CD4-positive, alpha-beta T cell treated with Interleukin-15 for 4 hours (primary cell): ENCODE measurements at places on chromosomes 16 and 17.
A peak's percentile ranks its signal among the peaks of the same experiment; 100 is the strongest.

GRCh38 chr17:12386225-12386624, 279.5 kb upstream of the MYOCD start:
- no peak for DNase-seq

- DNase-seq: no peak
Observed at GRCh38 chr16:74627506-74628220, 20.7 kb upstream of the GLG1 start.

- DNase-seq: no peak
Observed at GRCh38 chr16:22328081-22328725, 31.0 kb downstream of the POLR3E start.

GRCh38 chr16:69858191-69859104, 92.7 kb upstream of the CLEC18A start:
- no peak for DNase-seq

- peak; percentile 82 for DNase-seq
Observed at GRCh38 chr16:57530104-57530521, 6.3 kb downstream of the CCDC102A start.

DNA sequence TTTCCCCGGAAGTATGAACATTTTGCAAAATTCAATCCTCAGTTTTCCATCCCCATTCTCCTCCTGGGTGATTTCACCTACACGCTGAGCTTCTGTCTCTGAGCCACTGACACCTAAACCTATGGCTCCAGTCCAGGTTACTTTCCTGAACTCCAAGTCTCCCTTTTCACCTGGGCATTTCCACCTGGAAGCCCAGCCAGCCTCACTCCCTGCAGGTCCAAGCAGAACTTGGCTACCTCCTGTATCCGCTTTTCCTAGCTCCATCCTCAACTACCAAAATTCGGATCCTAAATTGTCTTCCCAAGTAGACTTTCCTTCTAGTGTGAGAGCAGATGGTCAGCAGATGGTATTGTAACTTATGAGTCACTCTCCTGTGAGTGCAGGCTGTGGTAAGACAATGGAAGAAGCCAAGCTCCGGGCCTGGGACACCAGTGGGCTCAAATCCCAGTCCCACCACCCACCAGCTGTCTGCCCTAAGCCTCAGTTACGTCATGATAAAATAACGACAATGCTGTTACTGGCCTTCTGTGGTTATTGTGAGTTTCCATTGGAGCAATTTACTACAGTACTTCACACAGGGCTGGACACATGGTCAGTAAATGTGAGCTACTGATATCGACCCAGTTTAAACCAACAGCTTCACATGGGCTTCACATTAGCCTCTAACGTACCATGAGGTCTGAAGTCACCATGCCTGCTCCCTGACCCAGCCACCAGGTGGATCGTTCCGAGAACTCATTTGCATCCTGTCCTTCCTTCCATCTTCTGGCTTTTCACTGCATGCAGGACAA, 33.3 kb downstream of the PECAM1 start:
- DNase-seq: no peak

DNA sequence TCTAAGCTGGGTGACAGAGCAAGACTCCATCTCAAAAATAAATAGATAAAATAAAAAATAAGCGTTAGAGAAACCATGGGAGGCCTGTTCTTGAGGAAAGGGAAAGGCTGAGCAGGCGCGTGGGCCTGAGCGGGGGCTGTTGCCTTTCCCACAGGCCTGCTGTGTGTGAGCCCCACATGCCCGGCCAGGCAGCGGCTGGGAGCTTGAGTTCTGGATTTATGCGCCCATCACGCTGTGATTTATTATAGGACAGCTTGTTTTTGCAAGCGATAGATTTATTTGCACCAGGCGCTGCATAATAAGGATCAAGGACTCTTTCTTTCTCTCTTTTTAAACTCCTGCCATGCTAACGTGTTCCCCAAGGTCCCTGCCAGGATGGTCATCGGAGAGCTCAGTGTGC, 14.8 kb upstream of the WFDC1 start:
- no peak for DNase-seq

DNA sequence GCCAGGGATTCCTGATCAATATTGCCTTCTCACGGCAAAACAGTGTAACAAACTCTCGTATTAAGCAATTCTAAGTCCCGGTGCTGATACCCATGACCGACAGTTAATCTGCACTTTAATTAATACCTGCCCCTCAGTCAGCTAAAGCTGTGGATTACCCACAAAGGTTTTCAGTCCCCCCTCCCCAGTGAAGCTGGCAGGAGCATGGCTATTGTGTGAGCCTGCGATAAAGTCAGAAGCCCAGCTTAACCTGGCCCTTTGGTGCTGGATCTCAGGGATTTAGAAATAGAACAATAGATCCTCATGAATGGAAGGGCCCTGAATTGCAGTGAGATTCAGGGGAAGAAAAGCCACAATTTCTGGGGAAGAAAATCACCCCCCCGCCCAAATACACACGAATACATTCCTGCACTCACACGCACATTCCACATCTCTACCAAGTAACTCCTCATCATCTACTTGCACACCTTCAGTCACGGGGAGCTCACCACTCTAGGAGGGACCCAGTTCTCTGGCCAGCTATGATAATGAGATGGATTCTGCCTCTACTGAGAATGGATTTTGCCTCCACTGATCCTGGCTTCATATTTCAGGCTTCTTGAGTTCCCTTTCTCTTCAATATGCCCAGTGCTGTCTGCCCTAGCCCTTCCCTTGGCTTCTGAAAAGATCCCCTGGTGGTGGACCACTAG, 102.6 kb downstream of the WSCD1 start:
- no peak for DNase-seq

- no peak for DNase-seq
Observed at GRCh38 chr17:57624386-57624785, 120.7 kb downstream of the CCDC182 start.

GRCh38 chr16:11636172-11636721, 32.0 kb upstream of the SNN start:
- no peak for DNase-seq

GRCh38 chr16:64926476-64926875, 195.4 kb downstream of the CDH11 start:
- no peak for DNase-seq

- DNase-seq: no peak
Observed at GRCh38 chr16:64882078-64882784, 239.6 kb downstream of the CDH11 start.

DNA sequence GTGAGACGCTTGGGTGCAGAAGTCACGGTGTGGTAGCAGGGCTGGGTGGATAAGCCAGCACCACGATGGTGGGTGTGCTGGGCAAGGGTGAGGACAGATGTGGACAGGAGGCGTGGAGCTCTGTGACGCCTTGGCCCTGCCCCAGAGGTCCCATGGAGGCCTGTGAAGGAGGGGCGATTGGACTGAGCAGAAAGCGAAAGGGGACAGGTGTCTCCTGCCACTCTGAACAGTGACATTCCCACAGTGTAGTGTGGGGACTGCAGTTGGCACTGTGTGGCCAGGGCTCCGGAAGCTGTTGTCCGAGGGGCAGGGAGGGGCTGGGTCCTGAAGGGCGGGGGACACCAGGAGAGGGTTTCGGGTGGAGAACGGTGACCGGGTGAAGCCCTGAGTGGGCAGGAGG, 7.3 kb downstream of the TBC1D24 start:
- DNase-seq: no peak

DNA sequence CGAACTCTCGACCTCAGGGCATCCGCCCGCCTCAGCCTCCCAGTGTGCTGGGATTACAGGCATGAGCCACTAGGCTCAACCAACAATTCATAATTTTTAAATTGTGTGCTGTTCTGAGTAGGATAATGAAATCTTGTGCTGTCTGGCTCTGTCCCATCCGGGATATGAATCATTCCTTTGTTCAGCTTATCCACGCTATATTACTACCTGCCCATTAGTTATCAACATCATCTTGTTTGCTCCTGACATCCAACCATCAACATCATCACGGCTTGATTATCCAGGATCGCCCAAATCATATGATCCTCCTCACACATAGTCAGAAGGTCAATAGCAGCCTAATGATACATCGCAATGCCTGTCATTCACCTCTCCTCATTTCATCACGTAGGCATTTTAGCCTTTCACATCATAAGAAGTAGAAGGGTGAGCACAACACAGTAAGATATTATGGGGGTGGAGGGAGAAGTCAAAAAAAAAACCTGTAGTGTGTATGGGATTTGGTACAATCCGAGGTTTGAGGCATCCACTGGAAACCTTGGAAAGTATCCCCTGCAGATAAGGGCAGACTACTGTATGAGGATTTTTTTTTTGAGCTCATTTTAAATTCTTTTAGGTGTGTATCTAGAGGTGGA, 77.0 kb upstream of the SIAH1 start:
- DNase-seq: no peak

GRCh38 chr16:83939266-83939855, 13.7 kb upstream of the OSGIN1 start:
- no peak for DNase-seq

GRCh38 chr17:307741-308507, 44.7 kb downstream of the RPH3AL start:
- DNase-seq: no peak

- no peak for DNase-seq
Observed at GRCh38 chr16:65600046-65600445, 478.2 kb upstream of the CDH11 start.

- DNase-seq: peak; percentile 66
Observed at GRCh38 chr17:65099941-65100315, 37.2 kb upstream of the RGS9 start.

DNA sequence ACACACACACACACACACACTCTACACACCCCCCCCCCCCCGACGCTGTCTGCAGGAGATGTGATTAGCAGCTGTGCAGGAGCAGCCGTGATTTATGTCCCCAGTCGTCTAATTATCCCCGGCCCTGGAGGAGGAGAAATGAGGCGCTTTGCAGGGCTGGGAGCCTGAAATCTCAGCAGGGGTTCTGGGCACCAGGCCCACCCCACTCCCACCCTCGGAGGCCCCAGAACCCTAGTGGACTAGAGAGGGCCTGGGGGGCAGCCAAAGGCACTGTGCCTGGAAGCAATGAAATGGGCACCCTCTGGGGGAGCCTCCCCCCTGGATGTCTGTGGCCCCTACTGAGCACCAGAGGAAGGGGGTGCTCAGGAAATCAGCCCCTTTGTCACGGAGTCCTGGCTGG, 134.2 kb upstream of the CIBAR2 start:
- no peak for DNase-seq

DNA sequence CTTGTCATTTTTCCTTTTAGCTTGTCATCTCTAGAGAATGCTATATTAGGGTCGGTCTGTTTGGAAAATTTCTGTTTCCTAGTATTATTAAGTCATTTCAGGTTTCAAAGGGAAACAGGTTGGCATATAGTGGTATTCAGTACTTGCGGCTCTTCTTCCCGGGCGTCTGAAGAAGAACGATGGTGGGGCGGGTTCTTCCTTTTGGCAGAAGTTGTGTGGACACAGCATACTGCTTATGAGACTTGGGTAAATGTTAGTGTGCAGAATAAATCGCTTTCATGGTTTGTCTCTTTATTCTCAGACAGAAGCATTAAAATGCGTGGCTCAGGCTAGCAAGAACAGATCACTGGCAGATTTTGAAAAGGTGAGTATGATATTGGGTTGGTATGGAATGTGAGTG, 9.6 kb upstream of the CDK5R1 start:
- DNase-seq: no peak

- no peak for DNase-seq
Observed at GRCh38 chr17:37339321-37339720, 36.5 kb upstream of the C17orf78 start.
